ENCODE measurements at places on chromosomes 7 and 10.

DNA sequence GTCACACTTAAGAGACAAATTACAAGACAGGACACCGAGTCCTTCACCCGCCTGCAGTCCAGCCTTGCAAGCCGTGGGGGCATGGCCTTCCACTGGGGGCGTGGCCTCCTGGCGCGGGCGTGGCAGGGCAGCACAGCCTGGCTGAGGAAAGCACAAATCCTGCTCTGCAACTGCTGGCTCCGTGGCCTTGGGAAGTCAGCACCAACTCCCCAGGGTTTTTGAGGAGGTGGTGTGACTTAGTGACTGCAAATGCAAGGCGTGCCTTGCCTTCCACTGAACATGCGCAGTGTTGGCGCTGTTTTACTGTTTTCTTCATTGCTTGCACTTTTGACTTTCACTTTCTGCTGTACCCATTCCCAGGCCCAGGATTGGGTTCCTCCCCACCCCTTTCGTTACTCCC, 12.9 kb upstream of the BMS1 start:
- no peak for DNase-seq

DNA sequence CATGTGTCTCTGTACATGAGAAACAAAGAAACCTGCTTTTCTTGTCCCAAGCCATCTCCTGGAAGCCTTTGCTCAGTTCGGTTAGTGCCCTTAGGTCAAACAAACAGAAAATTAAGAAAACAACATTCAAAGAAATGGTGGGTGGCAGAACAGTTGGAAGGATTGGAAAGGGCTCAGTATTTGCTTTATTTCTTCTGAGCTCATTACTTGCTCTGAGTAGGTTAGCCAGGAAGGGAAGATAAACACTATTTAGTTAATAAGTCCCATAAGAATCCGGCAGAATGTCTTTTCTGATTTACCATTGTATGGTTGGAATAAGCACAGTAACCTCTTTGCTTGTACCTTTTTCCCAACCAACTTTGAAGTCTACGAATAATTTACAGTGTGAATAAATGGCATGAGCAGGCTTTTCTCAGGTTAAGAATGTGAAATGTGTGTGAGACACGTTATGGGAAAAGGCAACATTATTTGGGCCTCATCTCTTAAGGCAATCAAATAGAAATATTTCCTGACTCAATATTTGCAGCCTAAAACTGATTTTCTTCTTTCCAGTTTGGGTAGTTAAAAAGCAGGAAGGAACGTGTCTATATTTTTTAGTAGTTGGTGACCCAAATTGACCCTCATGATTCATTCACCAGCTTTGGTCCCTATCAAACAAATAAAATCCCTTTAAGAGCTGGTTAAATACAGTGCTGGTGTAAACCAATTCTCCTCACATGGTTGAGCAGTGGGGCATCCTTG, 158.5 kb downstream of the DKK1 start:
- no peak for DNase-seq

DNA sequence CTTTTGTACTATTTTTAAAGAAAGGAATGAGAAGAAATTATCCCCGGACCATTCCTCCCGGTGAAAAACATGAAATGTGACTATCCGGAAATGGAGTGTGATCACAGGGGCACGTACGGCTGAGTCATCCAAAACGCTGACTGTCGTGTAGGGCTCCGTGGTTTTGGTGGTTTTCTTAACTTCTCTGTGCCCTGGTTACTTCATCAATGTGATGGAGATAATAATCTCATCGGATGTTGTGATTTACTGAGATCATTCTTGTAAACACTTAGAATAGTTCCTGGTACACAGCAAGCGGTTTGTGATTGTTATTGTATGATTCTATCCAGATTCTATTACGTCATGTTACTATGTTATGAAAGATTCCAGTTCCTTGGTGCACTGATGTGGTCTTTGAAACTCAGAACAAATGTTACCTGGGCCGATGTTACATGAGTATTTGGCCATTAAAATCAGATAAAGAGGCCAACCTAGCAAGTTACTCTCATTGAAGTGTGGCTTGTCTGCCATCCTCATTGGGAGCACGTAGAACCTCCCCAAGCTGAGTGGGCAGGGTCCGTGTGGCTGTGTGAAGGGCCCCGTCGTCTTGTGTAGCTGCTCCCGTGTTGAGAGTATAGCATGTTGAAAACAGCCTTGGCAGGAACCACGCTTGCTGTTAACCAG, 99.5 kb downstream of the CAMK1D start:
- peak; percentile 69 for DNase-seq

DNA sequence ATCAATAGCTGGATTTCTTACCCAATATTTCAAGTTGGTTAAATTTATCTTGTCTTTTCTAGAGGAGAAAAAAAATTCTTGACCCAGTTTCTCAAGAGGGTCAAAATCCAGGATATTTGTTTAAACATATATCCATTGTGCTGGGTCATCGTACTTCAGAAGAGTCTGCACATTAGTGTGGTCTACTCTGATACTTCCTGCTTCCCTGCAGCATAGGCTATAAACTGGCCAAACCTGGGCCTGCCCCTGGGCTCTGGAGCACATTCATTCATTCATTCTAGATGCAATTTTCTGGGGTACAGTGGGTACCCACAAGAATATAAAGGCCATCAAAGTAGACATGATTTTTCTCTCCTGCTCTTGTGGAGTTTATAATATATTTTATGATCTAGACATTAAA, 142.1 kb upstream of the WNT16 start:
- no peak for DNase-seq

DNA sequence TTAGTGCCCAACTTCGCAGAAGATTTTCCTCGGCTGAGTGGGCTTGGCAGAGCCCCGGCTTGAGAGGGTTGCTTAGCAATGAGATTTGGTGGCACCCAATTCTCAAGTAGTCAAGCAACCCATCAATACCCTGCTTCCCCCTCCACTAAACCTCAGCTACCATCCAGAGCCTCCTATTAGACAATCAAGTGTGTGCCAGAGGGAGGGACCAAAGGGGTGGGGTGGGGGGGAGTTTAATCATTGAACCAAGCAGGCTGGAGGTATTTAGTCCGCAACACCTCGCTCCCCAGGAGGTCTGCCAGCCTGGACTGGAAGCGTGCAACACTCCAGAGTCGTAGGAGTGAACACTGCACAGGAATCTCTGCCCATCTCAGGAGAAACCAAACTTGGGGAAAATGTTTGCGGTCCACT, at the start of gene HKDC1:
Gene HKDC1 (plus strand): TSS at position 292 of the 411 bp plus-strand sequence. CDS start 104 bp downstream, at position 396.
- DNase-seq: no peak

DNA sequence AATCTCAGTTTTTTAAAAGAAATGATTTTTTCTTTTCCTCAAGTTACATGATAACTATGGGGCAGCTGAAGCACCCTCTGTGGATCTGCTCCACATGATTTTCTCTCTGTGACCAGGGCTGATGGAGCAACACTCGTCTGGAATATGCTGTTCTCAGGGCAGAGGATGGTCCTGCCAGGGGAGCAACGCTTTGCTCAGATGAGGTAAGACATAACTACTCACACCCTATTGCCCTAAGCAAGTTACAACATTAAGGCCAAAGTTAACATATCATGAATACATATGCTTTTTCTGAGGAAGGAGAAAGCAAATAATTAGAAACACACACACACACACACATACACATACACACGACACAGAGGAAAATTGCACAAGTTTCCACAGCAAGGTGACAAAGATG, 71.4 kb downstream of the CALCR start:
- DNase-seq: no peak

- DNase-seq: no peak
These were observed 55.2 kb upstream of the RAPGEF5 start for GRCh38 chr7:22411977-22412693.

DNA sequence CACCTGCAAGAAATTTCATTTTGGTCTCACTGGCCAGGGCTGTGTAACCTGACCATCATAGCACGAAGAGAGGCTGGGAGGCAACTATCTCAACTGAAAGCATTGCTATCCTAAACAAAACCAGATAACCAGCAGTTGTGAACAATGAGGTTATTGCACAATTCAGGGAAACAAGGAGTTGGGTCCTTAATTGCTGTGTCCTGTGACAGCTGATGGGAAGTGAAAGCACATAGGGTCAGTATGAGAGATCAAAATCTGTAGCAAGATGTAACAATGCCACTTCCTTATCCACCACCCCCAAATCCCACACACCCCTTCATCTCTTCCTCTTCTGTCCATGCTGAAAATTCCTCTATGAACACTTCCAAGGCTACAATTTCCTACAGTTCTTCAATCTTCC, 80.2 kb downstream of the HTR7 start:
- no peak for DNase-seq

DNA sequence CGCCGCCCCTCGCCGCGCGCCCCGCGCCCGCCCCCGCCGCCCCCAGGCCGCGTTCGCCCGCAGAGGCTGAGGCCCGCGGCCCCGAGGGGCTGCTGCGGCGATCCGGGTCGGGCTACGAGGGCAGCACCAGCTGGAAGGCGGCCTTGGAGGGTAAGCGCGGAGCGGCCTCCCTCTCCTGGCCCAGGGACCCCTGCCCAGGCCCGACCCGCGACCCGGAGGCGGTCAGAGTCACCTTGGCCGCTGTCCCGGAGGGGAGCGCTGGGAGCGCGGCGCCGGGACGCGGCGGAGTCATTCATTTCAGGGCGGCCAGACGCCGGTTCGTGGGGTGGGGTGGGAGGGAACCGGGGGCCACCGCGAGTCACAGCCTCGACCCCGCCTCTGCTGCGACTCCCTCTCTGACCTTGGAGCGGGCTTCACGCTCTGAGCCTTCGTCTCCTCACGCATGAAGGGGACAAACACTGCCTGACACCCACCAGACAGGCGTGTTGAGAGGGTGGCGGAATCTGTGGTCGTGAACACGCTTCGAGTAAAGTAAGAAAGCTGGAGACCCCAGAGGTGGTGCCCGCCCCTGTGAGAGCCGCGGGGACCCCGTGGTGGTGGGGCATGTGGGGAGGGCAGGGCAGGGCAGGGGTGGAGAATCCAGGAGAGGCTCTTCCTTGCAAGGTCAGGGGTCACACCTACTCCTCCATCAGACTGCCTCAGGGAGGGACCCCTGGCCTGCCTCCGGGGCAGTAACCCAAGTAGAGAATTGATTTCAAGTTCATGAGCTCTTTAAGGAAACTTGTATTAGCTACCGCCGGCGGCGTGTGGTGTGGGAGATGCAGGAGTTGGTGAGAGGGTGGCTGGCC, 707 bp downstream of the CLEC2L start:
- no peak for DNase-seq

Measured in activated CD8-positive, alpha-beta memory T cell treated with anti-CD3 and anti-CD28 coated beads for 24 hours (primary cell).